ENCODE measurements at places on chromosomes 5 and 9. TPM values are rescaled to one million over a fixed set of nuclear protein-coding genes. Genes with fewer than 3 reads are reported as not detected.

FBN2 gene
- polyA plus RNA-seq, result 0.85 TPM

SPATA31E1 gene
- polyA plus RNA-seq, result not detected

- H3K4me1 ChIP-seq, result no peaks in the 10 kb centered on the region
- H3K27me3 ChIP-seq, result peaks cover 50% of the 10 kb centered on the region
- no peak overlapping the region for H3K4me3 ChIP-seq
- DNase-seq, result no peak
- H3K36me3 ChIP-seq, result no peaks in the 10 kb centered on the region
These were observed 2.5 kb upstream of the RNF180 start for GRCh38 chr5:64163135-64163534.

GRCh38 chr5:39216631-39217030, 2.7 kb downstream of the FYB1 start:
- no peak overlapping the region for H3K4me3 ChIP-seq
- no peaks in the 10 kb centered on the region for H3K27me3 ChIP-seq
- peaks cover 90% of the 10 kb centered on the region for H3K4me1 ChIP-seq
- peaks cover 48% of the 10 kb centered on the region for H3K36me3 ChIP-seq

DNA sequence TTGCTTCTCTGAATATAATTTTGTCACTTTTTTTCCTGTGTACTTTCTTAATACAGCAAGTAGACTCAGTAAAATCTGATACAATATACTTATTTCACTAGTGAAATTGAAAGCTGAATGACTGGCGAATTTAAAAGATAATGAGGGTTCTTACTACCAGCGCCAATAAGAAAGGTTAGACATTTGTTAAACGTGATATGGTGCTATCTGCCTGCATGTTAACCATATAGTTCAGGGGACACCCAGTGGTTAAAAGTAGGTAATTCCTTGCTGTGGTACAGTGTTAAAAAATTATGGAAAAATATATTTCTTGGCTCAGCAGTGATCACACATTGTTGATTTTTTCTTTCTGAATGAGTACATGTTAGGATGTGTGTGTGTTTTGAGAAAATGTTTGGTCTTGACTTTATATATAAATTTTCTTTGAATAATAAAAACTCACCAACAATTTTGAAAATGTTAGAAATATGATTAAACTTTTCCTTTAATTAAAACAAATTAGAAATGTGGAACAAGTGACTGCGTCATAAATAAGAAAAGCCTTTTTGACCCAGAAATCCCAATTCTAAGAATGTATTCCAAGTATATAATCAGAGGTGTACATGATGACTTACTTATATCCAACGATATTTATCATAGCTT, 25.8 kb downstream of the CAST start:
- H3K27me3 ChIP-seq, result no peaks in the 10 kb centered on the region
- no peak overlapping the region for H3K27ac ChIP-seq
- peaks cover 22% of the 10 kb centered on the region for H3K36me3 ChIP-seq
- no peak overlapping the region for H3K4me3 ChIP-seq
- peak; percentile 38 for DNase-seq

DNA sequence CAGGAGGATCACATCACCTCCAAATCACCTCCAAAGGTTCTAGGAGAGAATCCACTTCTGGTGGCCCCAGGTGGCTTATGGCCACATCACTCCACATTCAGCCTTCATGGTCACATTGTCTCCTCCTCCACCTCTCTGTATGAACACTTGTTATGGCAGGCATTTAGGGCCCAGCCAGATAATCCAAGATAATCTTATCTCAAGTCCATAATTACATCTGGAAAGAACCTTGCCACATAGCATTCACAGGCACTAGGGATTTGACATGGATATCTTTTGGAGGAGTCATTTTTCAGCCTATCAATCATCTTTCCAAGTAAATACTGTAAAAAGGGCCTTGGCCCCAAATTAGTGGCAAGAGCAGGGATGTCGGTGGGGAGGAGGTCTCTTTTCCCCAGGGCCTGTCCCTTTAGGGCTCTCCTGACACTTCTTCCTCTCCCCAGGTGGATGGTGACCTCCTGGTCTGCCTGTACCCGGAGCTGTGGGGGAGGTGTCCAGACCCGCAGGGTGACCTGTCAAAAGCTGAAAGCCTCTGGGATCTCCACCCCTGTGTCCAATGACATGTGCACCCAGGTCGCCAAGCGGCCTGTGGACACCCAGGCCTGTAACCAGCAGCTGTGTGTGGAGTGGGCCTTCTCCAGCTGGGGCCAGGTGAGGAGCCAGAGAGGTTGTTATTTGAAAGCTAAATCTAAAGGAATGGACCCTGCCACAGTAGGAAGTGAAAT, 140.9 kb downstream of the SAXO1 start:
- H3K27me3 ChIP-seq, result no peaks in the 10 kb centered on the region
- no peaks in the 10 kb centered on the region for H3K36me3 ChIP-seq
- DNase-seq, result no peak
- no peak overlapping the region for H3K27ac ChIP-seq
- no peak overlapping the region for H3K4me3 ChIP-seq

GRM6 gene
- polyA plus RNA-seq, result not detected

DNA sequence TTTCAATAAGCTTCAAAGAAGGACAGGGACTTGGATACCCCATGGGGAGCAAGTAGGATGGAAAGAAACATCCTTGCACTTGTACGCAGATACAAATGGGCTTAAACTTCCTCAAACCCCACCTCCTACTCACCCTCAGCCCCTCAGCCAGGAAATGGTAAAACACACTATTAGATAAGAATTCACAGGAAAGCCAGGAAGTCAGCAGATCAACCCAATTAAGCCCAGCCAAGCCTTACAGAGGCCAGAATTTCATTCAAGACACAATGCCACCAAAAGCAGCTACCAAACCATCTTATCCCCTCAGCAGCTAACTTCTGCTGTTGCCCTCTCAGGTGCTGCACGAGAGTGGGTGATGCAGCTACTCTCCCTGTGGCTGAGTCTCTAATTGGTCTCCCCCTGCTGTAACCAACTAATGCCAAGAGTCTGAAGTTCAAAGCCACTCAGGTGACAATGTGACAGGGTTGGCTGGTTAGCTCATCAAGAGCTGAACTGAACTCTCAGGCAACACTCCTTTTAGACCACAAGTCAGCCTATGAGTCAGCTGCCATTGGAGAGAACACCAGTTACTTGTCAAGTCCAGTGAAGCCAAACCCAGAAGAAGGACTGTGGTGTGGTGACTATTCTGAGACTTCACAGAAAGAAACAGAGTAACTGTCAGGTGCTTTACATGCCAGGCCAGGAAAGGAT, 201.9 kb downstream of the ZNF608 start:
- DNase-seq, result no peak
- H3K27ac ChIP-seq, result no peak overlapping the region
- no peak overlapping the region for H3K4me3 ChIP-seq
- H3K4me1 ChIP-seq, result no peaks in the 10 kb centered on the region
- H3K36me3 ChIP-seq, result no peaks in the 10 kb centered on the region

- H3K27ac ChIP-seq, result no peak overlapping the region
- no peak overlapping the region for H3K4me3 ChIP-seq
- H3K36me3 ChIP-seq, result no peaks in the 10 kb centered on the region
- H3K27me3 ChIP-seq, result peaks cover 17% of the 10 kb centered on the region
These were observed 137.8 kb downstream of the CEP120 start for GRCh38 chr5:123285122-123286023.

DNA sequence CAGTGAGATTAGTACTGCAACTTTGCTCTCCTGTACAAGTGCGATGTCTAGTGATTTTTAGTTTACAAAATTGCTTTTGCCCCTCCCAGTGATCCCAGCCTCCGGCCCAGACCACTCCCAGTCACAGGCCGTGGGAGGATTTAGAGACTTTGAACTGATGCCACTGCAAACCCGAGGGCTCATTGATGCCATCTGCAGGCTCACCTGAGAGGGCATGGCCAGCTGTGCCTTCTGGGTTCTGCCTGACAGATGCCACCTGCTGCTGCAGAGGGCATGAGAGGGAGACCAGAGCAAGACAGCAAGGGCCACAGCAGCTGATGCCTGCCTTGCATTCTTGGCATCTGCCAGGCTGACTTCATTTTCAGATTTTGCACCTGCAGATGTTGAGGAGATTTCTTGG, 593.8 kb downstream of the CDK5RAP2 start:
- H3K4me1 ChIP-seq, result no peaks in the 10 kb centered on the region
- H3K27me3 ChIP-seq, result no peaks in the 10 kb centered on the region
- no peaks in the 10 kb centered on the region for H3K36me3 ChIP-seq
- no peak for DNase-seq
- no peak overlapping the region for H3K4me3 ChIP-seq

PCDHB10 gene
- polyA plus RNA-seq, result not detected

DNA sequence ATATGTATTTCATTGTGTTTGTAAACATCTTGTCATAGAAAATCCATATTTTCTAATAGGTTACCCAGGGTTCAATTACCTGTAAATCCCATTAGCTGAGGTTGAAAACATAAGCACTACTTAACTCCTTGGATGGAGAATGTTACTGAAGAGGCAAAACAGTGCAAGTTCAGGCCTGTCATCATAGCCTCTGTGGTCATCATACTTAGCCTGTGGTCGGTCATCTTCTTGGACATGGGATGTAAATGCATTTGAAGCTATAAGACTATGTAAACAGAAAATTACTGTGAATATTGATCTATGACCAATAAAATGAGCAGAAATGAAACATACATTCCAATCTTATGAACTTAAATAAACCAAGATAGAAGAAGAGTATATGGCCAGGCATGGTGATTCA, 164.7 kb downstream of the CHSY3 start:
- H3K27me3 ChIP-seq, result no peaks in the 10 kb centered on the region
- no peak overlapping the region for H3K4me3 ChIP-seq
- no peak overlapping the region for H3K27ac ChIP-seq
- no peak for DNase-seq

Data from CD14-positive monocyte (primary cell).